NT2/D1 (cell line): ENCODE measurements at places on chromosomes 7 and 10.
A peak's percentile ranks its signal among the peaks of the same experiment; 100 is the strongest.

- no peak for DNase-seq
These were observed 9.7 kb upstream of the ADAMTS14 start for GRCh38 chr10:70662362-70663220.

DNA sequence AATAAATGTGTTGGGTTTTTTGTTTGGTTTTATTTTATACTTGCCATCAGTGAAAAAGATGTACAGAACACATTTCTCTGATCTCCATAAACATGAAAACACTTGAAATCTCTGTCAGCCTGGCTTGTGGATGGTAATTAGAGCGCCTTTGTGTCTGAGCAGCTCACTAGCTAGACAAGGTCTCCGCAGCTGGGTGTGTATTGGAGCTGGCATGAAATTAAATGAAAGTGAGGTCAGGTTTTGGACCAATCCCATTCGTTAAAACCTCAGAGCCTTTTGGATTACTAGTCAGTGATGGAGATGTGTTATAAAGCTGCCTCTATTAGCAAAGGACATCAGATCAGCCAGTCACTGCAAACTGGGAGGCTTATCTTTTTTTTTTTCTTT lies 2.7 kb downstream of the FRAT1 start:
- DNase-seq = no peak

GRCh38 chr10:110011681-110012080 lies 3.9 kb downstream of the ADD3 start:
- DNase-seq = no peak

GRCh38 chr10:6694447-6695140 lies 114.5 kb upstream of the PRKCQ start:
- no peak for DNase-seq

- no peak for DNase-seq
These were observed 390.3 kb downstream of the MAGI2 start for GRCh38 chr7:79063019-79063698.

- DNase-seq = no peak
These were observed 719.2 kb upstream of the MBL2 start for GRCh38 chr10:53491774-53492173.

DNA sequence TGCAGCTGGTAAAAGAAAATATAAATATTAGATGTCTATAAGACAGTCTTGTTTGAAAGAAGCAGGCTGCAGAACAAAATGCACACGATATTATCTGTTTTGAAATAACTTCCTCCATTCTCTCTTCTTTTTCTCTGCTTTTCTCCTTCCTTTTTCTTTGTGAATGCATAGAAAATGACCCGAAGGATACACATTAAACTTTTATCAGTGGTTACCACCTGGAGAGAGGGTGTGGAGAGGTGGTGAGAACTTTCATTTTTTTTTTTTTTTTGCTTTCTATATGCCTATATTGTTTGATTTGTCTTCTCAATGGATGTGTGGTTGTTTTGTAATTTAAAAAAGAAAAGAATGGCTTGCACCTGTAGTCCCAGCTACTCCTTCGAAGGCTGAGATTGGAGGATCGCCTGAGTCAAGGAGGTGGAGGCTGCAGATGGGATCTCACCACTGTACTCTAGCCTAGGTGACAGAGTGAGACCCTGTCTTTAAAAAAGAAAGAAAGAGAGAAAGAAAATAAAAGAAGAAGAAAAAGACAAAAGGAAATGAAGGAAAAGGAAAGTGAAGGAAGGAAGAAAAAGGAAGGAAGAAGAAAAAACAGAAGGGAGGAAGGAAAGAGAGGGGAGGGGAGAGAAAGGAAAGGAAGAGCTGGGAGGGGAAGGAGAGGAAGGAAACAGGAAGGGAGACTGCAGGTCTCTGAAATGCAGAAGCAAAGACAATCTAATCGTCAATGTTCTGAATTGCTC lies 64.4 kb downstream of the SAMD9 start:
- DNase-seq = no peak

DNA sequence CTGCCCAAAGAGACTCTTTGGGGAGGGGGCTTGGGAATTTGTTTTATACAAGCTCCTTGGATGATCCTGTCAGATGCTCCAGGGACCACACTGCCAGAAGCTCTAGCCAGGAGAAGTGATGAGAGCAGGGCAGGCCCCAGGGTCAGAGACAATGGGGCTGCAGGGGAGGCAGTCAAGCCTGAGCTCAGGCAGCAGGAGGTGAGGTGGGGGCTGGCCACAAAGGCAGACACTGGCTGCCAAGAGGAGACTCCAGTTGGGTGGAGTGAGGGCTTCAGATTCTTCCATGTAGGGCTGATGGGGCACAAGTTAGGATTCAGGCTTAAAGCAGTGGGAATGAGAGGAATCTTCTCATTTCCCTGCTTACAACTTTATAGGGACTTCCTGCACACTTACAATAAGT lies 35.6 kb upstream of the LOXL4 start:
- no peak for DNase-seq

GRCh38 chr10:52779541-52780390 lies 7.2 kb upstream of the MBL2 start:
- peak; percentile 50 for DNase-seq

DNA sequence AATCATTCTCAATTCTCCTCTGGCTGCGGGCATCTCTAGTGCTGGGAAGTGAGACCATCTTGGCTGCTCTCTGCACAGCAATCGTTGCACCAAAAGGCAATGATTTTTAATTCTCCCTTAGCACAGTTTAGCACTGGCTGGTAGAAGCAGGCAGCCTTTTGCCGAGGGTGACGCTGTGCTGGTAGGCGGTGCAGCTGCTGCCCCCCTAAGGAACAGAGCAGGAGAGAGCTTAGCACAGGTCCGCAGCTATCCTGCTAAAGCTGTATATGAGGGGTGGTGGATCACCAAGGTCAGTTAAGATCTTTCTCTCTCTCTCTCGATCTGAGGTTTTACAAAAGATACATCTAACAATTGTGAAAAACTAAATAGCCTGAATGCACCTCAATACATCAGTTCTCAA lies 390.1 kb downstream of the GATA3 start:
- no peak for DNase-seq

DNA sequence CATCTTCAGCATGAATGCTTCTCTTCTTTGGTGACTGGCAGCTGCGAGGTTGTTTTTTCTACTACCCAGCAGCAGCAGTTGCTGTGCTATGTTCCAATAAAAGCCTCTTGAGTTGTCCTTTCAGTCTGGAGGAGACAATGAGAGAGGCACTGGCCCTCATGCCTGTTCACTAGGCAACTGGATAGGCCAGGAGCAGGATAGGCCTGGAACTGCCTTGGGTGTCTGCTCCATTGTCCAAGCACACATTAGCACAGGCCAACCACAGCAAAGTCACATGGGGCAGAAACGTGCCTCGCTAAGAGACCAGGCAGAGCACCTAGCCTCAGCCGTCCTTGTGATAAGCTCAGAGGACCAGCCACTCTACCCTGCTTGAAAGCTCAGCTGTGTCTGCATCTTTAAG lies 76.9 kb upstream of the PDCD4 start:
- DNase-seq = no peak

GRCh38 chr7:91869661-91870060 lies 10.8 kb downstream of the MTERF1 start:
- no peak for DNase-seq

DNA sequence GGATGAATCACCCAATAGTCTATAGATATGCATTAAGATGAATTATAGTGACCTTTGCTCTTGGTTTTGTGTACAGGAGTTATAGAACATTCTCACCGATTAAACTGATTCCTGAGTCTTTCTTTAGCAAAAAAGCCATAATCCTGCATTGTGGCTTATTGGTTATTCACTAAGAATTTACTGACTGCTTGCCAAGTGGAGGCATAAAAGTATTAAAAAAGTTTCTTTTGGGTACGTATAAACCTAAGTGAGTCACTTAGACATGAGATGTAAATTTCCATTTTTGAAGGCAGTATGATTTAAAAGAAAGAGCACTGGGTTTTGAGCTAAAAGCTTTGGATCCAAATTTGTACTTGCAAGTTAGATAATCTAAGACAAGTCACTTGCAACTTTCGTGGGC lies 100.7 kb downstream of the CDK6 start:
- no peak for DNase-seq

GRCh38 chr10:83713423-83713822 lies 425.9 kb upstream of the GHITM start:
- no peak for DNase-seq

DNA sequence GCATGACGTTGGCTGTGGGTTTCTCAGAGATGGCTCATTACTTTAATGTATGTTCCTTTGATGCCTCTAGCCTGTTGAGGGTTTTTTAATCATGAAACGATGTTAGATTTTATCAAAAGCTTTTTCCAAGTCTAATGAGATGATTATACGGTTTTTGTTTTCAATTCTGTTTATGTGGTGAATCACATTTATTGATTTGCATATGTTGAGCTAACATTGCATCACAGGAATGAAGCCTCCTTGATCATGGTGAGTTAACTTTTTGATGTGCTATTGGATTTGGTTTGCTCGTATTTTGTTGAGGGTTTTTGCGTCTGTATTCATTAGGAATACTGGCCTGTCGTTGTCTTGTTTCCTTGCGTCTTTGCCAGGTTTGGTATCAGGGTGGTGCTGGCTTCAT lies 52.3 kb upstream of the PTPN12 start:
- DNase-seq = no peak

DNA sequence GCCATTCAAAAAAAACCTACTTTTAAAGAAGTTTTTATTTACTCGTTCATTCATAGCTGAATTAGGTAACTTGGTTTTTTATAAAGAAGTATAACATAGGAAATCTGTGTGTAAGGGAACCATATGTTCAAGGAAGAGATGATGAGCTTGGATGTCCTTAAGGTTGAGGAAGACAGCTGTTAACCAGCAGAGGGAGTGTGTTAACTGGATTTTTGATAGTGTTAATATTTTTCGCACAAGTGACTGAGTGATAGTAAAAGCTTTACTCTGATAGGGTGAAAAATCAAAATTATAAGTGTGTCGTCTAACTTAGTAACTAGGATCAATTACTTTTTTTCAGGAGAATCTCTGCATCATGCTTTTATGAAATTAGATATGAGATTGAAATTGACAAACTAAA lies 134.7 kb downstream of the ARL5B start:
- no peak for DNase-seq

- no peak for DNase-seq
These were observed 8.4 kb upstream of the IFT22 start for GRCh38 chr7:101330011-101330484.

- peak; percentile 49 for DNase-seq
These were observed at the start of gene LAMB1 for GRCh38 chr7:108002726-108003598. TSS of gene LAMB1 (minus strand) at chr7:108003161. CDS start at chr7:108002885, 276 bp downstream.

GRCh38 chr10:133391249-133391635 lies 2.7 kb upstream of the MTG1 start:
- DNase-seq = no peak

DNA sequence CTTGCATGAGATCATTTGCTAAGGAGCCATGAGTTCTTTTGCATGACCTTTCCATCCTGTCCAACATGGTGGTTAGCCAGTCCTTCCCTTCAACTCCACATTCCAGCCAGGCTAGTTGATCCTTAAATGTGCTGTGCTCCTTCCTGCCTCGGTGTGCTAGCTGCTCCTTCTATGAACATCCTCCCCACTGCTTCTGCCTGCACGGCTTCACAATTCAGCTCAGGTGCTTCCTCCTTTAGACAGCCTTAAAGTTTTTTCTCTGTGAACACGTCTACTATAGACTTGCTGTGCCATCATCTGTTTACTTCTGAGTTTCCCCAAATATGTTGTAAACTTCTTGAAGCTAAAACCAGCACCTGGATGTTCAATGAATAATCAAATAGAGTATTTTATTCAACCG lies 95.5 kb downstream of the OTUD1 start:
- DNase-seq = no peak

GRCh38 chr10:58017719-58018367 lies 249.9 kb downstream of the IPMK start:
- DNase-seq = no peak

GRCh38 chr7:39637963-39638485 lies 14.7 kb downstream of the RALA start:
- no peak for DNase-seq

GRCh38 chr7:82677493-82677892 lies 233.9 kb upstream of the CACNA2D1 start:
- no peak for DNase-seq

- DNase-seq = no peak
These were observed 402.6 kb upstream of the MKI67 start for GRCh38 chr10:128528781-128529180.

DNA sequence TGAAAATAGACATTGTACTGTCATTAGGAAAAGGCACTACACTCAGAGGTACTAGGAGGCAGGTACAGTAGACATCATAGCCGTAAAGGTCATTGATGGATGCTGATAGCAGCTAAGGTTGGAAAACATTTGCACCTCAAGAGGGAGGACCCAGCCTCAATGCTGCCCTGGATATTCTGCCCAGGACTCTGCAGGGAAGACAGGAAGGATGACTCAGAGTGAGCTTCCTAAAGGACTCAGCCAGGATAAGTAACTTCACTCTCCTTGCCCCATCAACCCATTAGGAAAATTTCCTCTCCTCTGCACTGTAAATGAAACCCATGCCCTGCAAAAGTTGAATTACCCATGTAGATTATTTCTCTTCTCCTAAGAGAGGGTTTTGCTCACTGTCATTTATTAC lies 617.9 kb upstream of the MKI67 start:
- peak; percentile 32 for DNase-seq

DNA sequence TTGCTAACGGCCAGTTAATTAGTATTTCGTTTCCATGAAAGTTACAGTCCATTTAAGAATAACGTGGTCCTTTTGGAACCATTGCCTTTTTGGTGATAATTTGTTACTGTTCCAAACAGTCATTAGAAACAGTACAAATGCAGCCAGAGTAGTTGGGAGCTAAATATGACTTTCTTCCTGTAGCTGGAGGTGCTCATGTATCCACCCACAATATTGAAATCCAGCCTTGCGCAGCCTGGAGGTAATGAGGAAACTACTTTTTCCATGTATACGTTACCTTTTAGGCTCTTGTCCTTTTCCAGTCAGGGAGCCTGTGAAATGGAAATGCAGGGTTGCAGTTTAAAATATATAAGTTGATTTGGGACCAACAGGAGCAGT lies 43.6 kb downstream of the LHFPL3 start:
- no peak for DNase-seq

DNA sequence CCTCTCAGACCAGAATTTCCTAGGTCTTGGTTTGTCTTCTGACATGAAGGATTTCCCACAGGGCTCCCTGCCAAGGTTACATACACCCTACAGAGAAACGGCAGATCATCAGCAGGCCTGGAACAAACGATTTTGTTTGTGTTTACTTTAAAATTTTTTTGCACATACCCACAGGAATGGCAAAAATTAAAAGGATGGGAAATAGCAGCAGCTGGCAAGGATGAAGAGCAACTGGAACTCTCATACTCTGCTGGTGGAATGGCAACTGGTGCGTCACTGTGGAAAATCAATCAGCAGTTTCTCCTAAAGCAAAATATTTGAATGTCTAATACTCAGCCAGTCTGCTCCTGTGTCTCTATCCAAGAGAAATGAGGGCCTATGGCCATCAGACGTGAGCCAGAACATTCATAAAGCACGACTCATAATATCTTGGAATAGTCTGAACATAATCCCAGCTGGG lies 6.5 kb downstream of the BAIAP2L1 start:
- DNase-seq = no peak

GRCh38 chr10:20877986-20878983 lies 18.8 kb downstream of the NEBL start:
- no peak for DNase-seq

- no peak for DNase-seq
These were observed 52.0 kb downstream of the ZNF22 start for GRCh38 chr10:45052700-45053099.
